Stimulated activated CD4-positive, alpha-beta T cell treated with anti-CD3 and anti-CD28 coated beads, Interleukin-12 subunit alpha, Interleukin-12 subunit beta, amount 100 ng/mL, for 24 hours (primary cell): ENCODE measurements at places on chromosomes 4 and X.

DNA sequence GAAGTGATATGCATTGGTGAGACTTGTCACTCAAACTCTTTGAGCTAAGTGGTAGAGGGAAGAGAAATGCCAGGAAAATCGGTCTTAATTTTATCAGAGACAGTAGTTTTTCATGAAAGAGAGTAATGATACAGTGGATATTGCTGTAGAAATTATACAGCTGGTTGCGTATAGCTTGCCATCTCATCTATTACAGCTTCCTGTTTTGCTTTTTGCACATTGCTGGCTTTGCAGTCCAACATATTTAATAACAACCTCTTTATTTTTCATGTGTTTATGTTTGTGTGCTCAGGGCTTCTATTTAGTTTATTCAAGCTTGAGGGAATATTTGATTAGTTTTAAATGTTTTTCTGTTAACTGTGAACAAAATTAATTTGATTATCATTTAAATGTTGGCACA lies 11.5 kb downstream of the SMAD1 start:
- DNase-seq: no peak

- DNase-seq: no peak
Measured at GRCh38 chr4:107153228-107153627, 117.1 kb upstream of the DKK2 start.

GRCh38 chrX:31168551-31168950 lies 96.7 kb upstream of the FTHL17 start:
- DNase-seq: no peak

DNA sequence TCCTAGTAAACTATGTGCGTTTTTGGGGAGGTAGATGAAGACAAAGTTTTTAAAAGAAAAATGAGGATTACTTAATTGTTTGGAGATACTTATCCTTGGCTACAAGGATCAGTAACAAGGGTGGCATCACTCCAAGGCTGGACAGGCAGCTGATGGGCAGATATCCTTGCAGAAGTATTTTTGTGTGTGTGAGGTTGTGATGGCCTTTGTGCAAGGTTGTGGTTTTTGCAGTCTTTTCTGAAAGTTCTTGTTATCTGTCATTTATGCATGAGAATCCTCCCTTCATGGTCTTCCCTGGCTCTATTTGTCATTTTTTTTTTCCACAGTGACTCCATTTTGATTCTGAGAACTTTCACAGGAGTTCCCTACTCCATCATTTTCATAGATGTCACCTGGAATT lies 96.0 kb upstream of the C1GALT1C1 start:
- no peak for DNase-seq

DNA sequence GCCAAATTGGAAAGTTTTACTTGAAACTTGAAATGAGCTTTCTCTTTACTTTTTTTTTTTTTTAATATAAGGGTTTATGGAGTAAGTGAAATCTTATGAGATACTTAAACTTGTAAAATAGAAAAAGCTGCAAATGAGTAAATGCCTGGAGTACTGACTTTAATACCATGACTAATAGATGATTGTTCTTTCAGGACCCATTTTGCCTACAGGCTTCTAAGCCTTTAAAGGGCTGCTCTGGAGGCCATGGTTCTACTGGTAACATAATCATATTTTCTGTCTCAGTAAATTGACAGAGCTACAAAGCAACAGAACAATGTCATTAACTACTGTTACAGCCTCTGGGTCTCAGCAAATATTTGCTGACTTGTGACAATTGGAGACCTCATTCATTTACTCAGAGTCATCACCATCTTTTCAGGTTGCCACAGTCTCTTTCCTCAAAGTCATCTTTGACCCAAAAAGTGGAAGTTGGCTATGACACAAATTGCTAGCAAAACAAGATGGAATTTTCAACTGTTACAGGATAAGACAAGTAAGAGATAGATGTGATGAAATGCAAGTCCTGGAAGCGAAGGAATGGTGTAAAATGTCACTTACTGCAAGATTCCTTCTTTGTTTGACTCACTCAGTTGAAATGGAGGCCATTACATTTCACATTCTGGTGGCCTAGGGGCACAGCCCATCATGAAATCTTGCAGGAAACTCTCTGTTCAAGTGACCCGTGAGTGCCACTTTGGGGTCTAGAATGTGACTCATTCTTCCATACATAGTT lies 132.7 kb downstream of the BTC start:
- DNase-seq: no peak

DNA sequence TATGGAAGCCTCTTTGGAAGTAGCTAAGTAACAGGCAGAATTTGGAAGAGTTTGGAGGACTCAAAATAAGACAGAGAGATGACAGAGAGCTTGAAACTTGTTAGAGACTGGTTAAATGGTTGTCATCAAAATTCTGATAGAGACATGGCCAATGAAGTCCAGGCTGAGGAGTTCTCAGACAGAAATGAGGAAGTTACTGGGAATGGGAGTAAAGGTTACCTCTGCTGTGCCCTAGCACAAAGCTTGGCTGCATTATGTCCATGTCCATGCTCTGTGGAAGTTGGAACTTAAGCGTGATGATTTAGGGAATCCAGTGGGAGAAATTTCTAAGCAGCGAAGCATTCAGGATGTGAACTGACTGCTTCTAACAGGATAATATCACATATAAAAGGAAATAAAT lies 146.2 kb upstream of the NDST4 start:
- no peak for DNase-seq
